ENCODE measurements at places on chromosomes 7 and 10.

GRCh38 chr10:80709866-80710265, 172.2 kb downstream of the SH2D4B start:
- DNase-seq = no peak

DNA sequence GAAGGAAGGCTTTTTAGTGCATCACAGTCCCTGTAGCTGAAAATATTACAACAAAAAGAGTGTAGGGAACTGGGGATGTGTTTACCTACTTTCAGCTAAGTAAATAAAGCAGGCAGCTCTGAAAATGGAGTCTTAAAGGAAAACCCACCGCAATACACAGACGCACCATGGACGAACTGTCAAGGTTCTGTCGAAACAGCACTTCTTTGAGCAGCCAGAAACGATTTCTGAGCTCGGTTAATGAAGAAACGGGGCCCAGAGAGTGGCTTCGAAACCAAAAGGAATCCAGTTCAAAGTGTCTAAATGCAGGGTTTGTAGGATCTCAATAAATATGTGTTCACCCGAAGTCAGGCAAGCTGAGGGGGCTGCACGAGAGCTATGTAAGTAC, 275.4 kb upstream of the NEBL start:
- DNase-seq = no peak

DNA sequence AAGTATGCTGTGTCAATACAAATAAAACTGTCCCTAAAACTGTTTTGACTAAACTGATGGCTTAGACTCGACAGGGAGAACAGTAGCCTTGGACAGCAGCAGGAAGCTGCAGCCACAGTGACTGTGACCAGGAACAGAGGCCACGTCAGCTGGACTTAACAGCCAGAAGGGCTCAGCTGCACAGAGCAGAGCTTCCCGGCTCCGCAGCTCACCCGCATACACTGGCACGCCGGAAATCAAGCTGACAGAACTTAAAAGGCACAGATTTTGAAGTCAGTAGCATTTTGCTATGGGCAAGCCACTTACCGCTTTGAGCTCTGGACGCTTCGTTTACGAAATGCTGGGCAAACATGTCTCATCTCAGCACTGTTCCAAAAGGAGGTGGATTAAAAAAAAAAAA, 769.7 kb upstream of the AUTS2 start:
- DNase-seq = no peak

DNA sequence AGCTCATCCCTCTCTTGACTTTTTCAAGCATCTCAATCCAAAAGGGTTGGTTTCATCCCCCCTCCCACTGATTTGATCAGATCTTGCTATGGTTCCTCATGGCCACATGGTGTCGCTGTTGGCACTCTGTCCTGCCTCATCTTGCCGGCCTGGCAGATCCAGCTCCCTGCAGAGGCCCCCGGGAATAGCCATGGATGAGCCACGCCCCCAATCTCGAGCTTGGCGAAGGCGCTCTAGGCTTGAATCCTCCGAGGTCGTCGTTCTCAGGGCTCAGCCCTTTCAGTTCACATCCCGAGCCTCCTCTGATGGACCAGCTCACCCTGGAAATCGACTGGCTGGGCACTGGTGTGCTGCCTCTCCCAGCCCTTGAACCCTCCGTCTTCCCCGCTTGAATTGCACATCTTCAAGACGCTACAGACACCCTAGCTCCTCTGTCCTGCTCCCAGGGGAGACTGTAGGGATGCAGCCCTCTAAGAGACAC, 628.7 kb downstream of the TYW1 start:
- peak; percentile 49 for DNase-seq

DNA sequence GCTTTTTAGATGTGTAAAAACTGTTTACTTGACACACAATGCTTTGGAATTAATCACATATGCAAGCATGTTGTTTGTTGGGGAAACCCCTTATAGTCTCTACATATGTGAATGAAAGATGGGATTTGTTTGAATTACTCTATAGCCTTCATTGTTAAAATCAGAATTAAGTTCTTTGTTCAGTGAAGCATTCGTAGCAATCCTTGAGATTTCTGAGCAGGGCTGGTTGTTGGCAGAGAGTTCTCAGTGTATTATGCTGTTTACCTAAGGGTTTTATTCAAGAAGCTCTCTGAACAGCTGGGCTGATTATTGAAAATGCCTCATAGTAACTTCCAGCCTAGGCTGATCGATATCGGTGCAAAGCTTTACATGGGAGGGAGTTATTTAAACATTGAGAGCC, 190.9 kb downstream of the VTI1A start:
- DNase-seq = no peak

All from DND-41 (cell line).